ENCODE measurements at places on chromosomes 12 and 14. TPM values are rescaled to one million over a fixed set of nuclear protein-coding genes. Genes with fewer than 3 reads are reported as not detected.

- no peak overlapping the region for H3K4me3 ChIP-seq
- no peak overlapping the region for H3K27ac ChIP-seq
- H3K36me3 ChIP-seq: no peaks in the 10 kb centered on the region
- DNase-seq: no peak
Measured at GRCh38 chr14:92511453-92512238, 1.9 kb upstream of the RIN3 start.

GRCh38 chr14:52987042-52987441 is 36.2 kb upstream of the FERMT2 start:
- DNase-seq: no peak
- no peaks in the 10 kb centered on the region for H3K27me3 ChIP-seq
- no peak overlapping the region for H3K4me3 ChIP-seq
- H3K4me1 ChIP-seq: no peaks in the 10 kb centered on the region
- no peak overlapping the region for H3K27ac ChIP-seq
- no peaks in the 10 kb centered on the region for H3K36me3 ChIP-seq

DNA sequence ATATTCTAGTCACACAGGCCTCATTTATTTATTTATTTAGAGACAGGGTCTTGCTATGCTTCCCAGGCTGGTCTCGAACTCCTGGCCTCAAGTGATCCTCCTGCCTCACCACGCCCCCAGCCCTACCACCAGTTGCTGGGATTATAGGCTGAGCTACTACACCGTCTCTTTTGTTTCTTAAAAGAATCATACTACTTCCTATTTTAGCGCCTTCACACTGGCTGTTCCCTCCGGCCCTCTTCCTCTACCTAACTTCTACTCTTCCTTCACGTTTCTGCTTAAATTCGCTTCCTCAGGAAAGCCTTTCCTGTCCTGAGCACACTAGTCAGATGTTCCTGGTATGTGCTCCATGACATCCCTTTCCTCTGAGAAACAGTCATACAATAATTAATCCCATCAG is 6.4 kb upstream of the MRPL42 start:
- no peaks in the 10 kb centered on the region for H3K27me3 ChIP-seq
- no peaks in the 10 kb centered on the region for H3K36me3 ChIP-seq

GRCh38 chr12:52300796-52301691 is 9.7 kb upstream of the KRT81 start:
- H3K27ac ChIP-seq: no peak overlapping the region
- H3K4me3 ChIP-seq: no peak overlapping the region
- H3K4me1 ChIP-seq: no peaks in the 10 kb centered on the region
- H3K36me3 ChIP-seq: no peaks in the 10 kb centered on the region
- DNase-seq: no peak

DNA sequence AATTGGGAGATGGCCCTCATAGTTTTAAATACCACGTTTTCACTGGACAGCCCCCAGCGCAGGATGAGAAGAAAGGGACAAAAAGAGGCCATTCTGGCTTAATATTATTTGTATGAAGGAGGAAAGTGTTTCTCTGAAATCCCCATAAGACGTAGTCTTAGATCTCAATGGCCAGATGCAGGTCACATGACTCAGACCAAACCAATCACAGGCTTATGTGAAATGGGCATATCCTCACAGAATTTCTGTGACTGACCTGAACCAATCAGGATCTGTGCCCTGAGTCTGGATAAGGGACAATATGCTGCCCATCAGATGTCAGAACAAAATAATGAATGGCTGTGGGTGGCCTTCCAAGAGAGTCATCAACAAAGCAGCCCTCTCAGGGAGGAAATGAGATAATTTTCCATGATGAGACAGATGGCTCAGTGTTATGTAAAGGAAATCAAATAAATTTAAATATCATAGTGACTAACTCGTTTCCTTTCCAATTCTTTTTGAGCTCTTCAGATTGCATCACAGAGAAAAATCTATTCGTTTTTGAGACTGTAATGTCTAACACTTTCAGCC is 1009.5 kb upstream of the TMEM132C start:
- H3K4me3 ChIP-seq: no peak overlapping the region
- H3K27me3 ChIP-seq: no peaks in the 10 kb centered on the region
- H3K36me3 ChIP-seq: no peaks in the 10 kb centered on the region
- DNase-seq: no peak
- no peak overlapping the region for H3K27ac ChIP-seq

DNA sequence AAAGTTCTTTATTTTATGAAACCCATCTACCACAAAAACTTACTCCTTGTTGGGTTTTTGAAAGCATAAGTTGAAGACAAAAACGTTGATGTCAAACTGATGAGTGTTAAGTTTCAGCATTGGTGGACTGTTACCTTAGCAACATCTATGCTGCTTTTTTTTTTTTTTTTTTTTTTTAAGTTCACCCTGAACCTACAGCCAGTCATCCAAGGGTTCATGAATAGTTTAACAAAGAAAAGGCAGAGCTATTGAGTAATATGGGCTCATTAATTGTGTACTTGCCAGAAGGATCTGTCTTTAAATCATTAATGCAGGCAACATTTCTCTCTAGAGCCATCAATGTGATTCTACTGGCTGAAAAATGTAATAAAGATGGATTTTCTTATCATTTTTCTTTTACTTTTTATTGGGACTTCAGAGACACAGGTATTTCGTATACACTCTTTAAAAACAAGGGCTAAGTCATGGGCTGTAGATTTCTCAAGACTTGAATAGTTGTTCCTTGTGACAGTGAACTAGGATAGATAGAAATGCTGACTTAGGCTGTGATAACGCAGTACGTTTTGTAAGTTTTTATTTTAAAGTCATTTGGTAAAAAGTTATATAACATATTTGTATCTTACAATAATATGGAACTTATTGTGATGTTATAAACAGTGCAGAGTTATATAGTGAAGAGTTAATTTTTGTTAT is at the start of gene PTPRQ:
PTPRQ (plus strand) TSS at position 262 of the 693 bp plus-strand sequence; CDS start at position 373, 111 bp downstream.
- H3K27ac ChIP-seq: no peak within 1 kb of the TSS
- no peaks in the 10 kb centered on the region for H3K4me1 ChIP-seq
- no peaks in the 10 kb centered on the region for H3K27me3 ChIP-seq
- no peaks in the 10 kb centered on the region for H3K36me3 ChIP-seq

GRCh38 chr12:126545411-126545810 is 1480.2 kb downstream of the AACS start:
- H3K27ac ChIP-seq: no peak overlapping the region
- H3K4me1 ChIP-seq: no peaks in the 10 kb centered on the region
- no peaks in the 10 kb centered on the region for H3K27me3 ChIP-seq
- no peak overlapping the region for H3K4me3 ChIP-seq
- DNase-seq: no peak

DNA sequence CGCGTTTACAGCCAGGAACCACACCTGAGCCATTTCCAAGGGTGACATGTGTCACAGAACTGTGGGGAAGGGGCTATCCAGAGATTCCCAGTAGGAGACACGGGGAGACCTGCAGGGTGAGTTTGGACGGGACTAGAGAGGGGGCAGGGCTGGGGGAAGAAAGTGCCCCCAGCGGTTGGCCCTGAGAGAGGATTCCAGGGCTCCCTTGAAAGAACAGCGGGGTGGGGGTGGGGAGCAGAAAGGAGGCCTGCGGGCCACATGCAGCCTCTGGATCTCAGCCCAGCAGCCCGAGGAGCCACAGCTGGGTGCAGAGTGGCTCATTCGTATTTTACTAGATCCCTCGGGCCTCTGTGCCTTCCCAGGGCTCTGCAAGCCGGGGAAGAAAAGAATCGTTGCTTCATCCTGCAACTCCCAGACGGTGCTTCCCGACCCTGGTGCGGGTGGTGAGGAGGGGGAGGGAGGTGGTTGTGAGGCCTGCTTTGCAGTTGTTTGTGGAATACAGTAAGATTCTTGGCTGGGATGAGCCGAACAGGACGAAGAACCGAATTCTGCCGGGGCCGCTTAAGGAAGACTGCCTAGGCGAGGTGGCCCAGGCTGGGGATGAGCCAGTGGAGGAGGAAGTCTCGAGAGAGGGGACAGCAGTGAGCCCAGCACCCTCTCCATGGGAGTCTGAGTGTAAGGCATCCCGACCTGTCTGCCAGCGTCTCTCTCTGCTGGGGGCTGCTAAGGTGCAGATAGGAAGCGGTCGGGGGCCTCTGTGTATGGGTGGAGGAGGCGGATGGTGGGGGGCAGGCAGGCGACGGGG is 36.1 kb upstream of the ANKRD9 start:
- H3K4me1 ChIP-seq: peaks cover 12% of the 10 kb centered on the region
- no peak overlapping the region for H3K4me3 ChIP-seq
- DNase-seq: no peak
- H3K27ac ChIP-seq: no peak overlapping the region
- H3K27me3 ChIP-seq: peaks cover 39% of the 10 kb centered on the region

GRCh38 chr14:69573831-69574262 is 824 bp downstream of the CCDC177 start:
- peak overlapping the region; percentile 35 for H3K4me3 ChIP-seq
- no peak overlapping the region for H3K27ac ChIP-seq
- no peak for DNase-seq
- peaks cover 34% of the 10 kb centered on the region for H3K4me1 ChIP-seq
- no peaks in the 10 kb centered on the region for H3K36me3 ChIP-seq

- H3K4me1 ChIP-seq: no peaks in the 10 kb centered on the region
- H3K27me3 ChIP-seq: no peaks in the 10 kb centered on the region
- H3K4me3 ChIP-seq: no peak overlapping the region
- no peaks in the 10 kb centered on the region for H3K36me3 ChIP-seq
- no peak overlapping the region for H3K27ac ChIP-seq
Measured at GRCh38 chr12:87349681-87350080, 679.5 kb downstream of the C12orf50 start.

GRCh38 chr14:106277503-106277902 is 751.1 kb downstream of the TMEM121 start:
- no peak overlapping the region for H3K4me3 ChIP-seq
- no peak overlapping the region for H3K27ac ChIP-seq
- no peaks in the 10 kb centered on the region for H3K36me3 ChIP-seq
- no peak for DNase-seq

DNA sequence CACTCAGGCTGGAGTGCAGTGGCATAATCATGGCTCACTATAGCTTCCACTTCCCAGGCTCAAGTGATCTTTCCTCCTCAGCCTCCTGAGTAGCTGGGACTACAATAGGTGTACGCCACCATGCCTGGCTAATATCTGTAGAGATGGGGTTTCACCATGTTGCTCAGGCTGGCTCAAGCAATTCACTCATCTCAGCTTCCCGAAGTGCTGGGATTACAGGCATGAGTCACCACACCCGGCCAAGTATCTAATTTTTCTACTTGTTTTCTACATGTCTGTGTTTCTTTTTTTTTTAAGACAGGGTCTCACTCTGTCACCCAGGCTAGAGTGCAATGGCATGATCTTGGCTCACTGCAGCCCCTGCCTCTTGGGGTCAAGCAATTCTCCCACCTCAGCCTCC is 119.7 kb upstream of the MED13L start:
- DNase-seq: no peak
- H3K27me3 ChIP-seq: no peaks in the 10 kb centered on the region
- no peak overlapping the region for H3K4me3 ChIP-seq
- H3K4me1 ChIP-seq: no peaks in the 10 kb centered on the region

GRCh38 chr14:70753518-70753953 is 55.8 kb downstream of the MAP3K9 start:
- H3K4me1 ChIP-seq: peaks cover 24% of the 10 kb centered on the region
- no peaks in the 10 kb centered on the region for H3K27me3 ChIP-seq
- H3K36me3 ChIP-seq: no peaks in the 10 kb centered on the region
- no peak overlapping the region for H3K4me3 ChIP-seq
- H3K27ac ChIP-seq: peak overlapping the region; percentile 37

DNA sequence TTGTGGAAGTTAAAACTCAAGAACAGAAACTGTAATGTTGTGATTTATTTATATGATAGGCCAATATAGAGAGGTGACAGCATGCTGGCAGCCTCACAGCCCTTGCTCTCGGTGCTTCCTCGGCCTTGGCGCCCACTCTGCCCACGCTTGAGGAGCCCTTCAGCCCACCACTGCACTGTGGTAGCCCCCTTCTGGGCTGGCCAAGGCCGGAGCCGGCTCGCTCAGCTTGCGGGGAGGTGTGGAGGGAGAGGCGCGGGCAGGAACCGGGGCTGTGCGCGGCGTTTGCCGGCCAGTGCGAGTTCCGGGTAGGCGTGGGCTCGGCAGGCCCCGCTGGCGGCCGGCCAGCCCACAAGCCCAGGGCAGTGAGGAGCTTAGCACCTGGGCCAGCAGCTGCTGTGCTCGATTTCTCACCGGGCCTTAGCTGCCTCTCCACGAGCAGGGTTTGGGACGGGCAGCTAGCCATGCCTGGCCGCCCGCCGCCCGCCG is 65.8 kb upstream of the SLC8A3 start:
- peak; percentile 65 for DNase-seq
- H3K27me3 ChIP-seq: peaks cover 33% of the 10 kb centered on the region
- no peak overlapping the region for H3K27ac ChIP-seq
- H3K36me3 ChIP-seq: no peaks in the 10 kb centered on the region
- no peaks in the 10 kb centered on the region for H3K4me1 ChIP-seq

GRCh38 chr12:111150921-111151840 is 217.7 kb downstream of the PHETA1 start:
- no peak overlapping the region for H3K27ac ChIP-seq
- peaks cover 26% of the 10 kb centered on the region for H3K27me3 ChIP-seq
- no peaks in the 10 kb centered on the region for H3K36me3 ChIP-seq
- H3K4me1 ChIP-seq: no peaks in the 10 kb centered on the region

- no peak overlapping the region for H3K27ac ChIP-seq
- DNase-seq: no peak
- no peaks in the 10 kb centered on the region for H3K27me3 ChIP-seq
- no peaks in the 10 kb centered on the region for H3K36me3 ChIP-seq
- H3K4me3 ChIP-seq: no peak overlapping the region
Measured at GRCh38 chr12:75852143-75852542, 179.4 kb downstream of the PHLDA1 start.

DNA sequence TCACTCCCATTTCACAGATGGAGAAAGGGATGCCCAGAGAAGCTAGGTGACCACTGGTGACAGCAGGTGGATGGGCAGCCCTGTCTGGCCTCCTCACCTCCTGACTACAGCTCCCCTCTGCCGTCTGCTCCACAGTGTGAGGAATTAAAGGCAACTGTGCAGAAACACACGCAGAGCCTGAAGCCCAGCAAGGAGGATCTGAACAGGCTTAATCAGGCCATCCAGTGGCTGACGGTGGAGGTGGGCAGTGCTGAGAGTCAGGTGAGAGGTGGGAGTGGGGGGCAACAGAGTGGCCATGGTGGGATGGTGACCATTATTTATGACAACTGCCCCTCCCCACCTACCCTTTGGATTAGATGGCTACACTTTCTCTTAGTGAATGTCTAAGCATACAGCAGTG is 1.2 kb downstream of the KRT86 start:
- H3K27ac ChIP-seq: no peak overlapping the region
- no peak for DNase-seq
- peaks cover 22% of the 10 kb centered on the region for H3K4me1 ChIP-seq
- no peak overlapping the region for H3K4me3 ChIP-seq
- H3K36me3 ChIP-seq: no peaks in the 10 kb centered on the region
- H3K27me3 ChIP-seq: peaks cover 7% of the 10 kb centered on the region

- no peaks in the 10 kb centered on the region for H3K36me3 ChIP-seq
- peaks cover 21% of the 10 kb centered on the region for H3K4me1 ChIP-seq
- no peak for DNase-seq
- H3K4me3 ChIP-seq: no peak overlapping the region
- H3K27me3 ChIP-seq: no peaks in the 10 kb centered on the region
Measured at GRCh38 chr14:74604911-74605310, 7.1 kb downstream of the LTBP2 start.

- H3K4me3 ChIP-seq: no peak overlapping the region
- no peaks in the 10 kb centered on the region for H3K4me1 ChIP-seq
- H3K27me3 ChIP-seq: no peaks in the 10 kb centered on the region
- H3K36me3 ChIP-seq: no peaks in the 10 kb centered on the region
Measured at GRCh38 chr14:78746086-78746595, 576.0 kb downstream of the NRXN3 start.

SSTR1 gene
- total RNA-seq: 8.7 TPM

RASSF9 gene
- 11.0 TPM for total RNA-seq

OR6C6 gene
- not detected for total RNA-seq

SOCS2 gene
- total RNA-seq: 20.0 TPM

FGD4 gene
- total RNA-seq: 55.6 TPM

AICDA gene
- 0.77 TPM for total RNA-seq

FAM186B gene
- 0.65 TPM for total RNA-seq

PRPH gene
- total RNA-seq: 1.0 TPM

RFLNA gene
- 0.50 TPM for total RNA-seq

POTEM gene
- total RNA-seq: not detected
